ENCODE measurements at places on chromosomes 12 and 14.

DNA sequence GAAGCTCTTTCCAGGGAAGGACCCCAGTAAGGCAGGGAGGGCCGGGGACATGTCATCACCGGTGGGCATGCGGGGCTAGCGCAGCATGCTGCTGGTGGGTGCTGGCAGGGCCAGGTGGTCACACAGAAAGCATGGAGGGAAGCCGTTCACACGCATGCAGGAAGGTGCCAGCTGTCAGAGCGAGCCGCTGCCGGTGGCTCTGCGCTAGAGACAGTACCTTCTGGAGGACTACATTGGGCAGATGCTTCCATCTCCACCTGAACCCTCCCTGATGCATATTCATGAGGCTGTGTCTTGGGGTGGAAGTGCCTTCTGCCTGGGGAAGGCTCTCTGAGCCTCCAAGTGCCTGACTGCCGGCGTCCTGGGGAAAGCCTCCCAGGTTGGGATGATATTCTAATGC is 203.8 kb downstream of the CALM1 start:
- DNase-seq: no peak

GRCh38 chr12:6825398-6826124 is 2.6 kb upstream of the P3H3 start:
- DNase-seq: peak; percentile 80

GRCh38 chr12:82756303-82756702 is 69.6 kb downstream of the TMTC2 start:
- no peak for DNase-seq

DNA sequence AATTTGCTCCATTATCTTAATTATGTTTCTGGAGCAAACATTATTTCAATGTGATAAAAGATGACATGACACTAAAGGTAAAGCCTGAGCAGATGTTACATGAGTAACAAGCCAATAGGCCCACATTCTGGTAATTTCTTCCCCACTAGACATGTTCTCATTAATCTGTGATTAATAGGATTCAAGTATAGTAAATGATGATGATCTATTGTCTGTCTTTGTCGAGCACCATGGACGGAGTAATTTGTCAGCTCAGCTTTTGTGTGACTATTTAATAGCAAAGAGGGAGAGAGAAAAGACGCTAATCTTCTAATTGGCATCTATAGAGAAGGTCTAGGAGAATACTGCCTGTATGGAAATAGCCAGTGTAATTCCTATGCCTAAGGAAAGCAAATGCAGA is 62.2 kb upstream of the INSM2 start:
- DNase-seq: no peak

Measured in fibroblast of skin of right biceps (primary cell).